ENCODE measurements at places on chromosomes 12 and 14.

- peak; percentile 70 for DNase-seq
These were observed 127.2 kb downstream of the BCAT1 start for GRCh38 chr12:24821691-24822090.

- no peak for DNase-seq
These were observed 45.7 kb downstream of the SPATS2 start for GRCh38 chr12:49413010-49413409.

GRCh38 chr14:95651821-95652583, 34.2 kb upstream of the TCL1B start:
- DNase-seq: no peak

GRCh38 chr12:3589745-3590144, 98.7 kb downstream of the PRMT8 start:
- no peak for DNase-seq

DNA sequence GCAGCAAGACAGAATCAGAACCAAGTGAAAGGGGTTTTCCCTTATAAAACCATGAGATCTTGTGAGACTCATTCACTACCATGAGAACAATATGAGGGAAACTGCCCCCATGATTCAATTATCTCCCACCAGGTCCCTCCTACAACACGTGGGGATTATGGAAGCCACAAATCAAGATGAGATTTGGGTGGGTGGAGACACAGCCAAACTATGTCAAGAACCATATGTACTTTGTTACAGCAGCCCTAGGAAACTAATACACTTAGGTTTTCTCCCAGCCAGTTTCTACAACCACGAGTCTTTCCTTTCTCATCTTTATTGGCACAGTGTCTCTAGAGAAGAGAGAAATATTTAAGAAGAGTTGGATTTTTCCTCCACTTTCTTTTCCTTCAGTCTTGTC, 72.6 kb downstream of the BTG1 start:
- no peak for DNase-seq

DNA sequence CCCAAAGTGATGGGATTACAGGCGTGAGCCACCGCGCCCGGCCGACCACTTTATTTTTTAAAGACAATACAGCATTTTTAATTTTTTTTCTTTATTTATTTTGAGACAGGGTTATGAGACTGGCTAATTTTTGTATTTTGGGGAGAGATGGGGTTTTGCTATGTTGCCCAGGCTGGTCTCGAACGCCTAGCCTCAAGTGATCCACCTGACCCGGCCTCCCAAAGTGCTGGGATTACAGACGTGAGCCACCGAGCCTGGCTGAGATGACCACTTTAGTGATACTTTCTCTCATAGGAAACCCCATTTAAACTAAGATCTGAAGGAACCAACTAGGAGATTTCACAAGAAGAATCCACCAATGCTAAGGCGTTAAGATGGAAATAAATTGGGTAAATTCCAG, 1.2 kb upstream of the RHEBL1 start:
- no peak for DNase-seq

DNA sequence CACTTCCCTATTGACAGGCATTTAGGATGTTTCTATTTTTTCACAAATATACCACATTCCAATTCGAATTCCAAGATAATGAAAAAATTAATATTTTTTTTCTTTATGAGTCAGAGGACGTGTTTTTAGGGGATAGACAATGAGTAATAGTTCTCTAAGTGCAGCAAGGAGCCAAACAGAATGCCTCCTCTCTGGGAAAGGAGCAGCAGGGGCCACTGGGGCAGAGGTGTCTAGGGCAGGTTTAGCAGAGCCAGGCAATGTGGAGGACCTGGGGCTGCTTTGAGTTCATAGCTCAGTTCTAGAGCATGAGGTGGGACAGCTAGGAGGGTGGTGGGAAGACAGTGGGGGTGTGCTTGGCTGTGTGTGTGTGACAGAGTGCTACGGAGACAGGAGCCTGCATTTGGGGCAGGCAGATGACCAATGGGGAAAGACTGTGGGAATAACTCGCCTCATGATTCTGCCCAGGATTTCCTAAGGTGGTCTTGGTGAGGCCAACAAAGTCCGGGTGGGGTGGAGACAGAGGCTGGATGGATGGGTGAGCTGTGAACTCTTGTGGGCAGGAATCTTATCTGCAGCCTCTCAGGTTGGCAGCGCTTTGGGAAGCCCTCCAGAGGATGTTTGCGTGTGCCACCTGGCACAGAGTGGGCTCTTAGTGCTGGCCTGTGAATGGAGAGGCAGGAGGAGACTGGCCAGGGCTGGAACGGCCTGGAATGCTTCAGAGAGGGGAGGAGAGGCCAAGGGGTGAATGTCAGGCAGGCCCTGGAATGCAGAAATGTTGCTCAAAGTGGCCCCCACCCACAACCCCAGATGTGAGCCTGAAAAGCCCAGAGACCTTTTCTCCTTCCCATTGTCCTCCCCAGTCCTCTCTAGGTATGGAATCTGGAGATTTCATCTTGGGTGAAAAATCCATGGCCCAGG, 2.4 kb upstream of the KRT7 start:
- DNase-seq: peak; percentile 90

DNA sequence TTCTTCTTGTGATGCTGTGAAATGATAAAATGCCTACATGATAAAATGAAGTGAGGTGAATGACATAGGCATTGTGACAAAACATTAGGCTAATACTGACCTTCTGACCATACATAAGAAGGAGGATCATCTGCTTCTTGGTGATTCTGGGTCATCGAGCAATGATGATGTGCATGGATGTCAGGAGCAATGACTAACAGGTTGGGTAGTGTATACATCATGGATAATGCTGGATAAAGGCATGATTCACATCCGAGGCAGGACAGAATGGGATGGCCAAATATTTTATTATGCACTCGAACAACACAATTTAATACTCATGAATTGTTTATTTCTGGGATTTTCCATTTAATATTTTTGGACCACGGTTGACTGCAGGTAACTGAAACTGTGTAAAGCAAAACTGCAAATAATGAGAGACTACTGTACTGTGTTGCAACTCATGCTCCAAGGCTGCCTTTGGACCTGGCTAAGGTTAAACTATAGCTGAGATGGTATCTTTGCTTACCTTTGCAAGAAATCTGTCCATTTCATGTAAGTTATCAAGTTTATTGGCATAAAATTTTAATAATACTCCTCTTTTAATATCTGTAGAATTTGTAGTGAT, 7.6 kb upstream of the SLC25A21 start:
- DNase-seq: peak; percentile 55

Data from HT1080 (cell line).